Activated CD4-positive, alpha-beta memory T cell treated with anti-CD3 and anti-CD28 coated beads for 36 hours (primary cell): ENCODE measurements at places on chromosomes 12 and 14. TPM values are rescaled to one million over a fixed set of nuclear protein-coding genes. Genes with fewer than 3 reads are reported as not detected.
A peak's percentile ranks its signal among the peaks of the same experiment; 100 is the strongest.

DNA sequence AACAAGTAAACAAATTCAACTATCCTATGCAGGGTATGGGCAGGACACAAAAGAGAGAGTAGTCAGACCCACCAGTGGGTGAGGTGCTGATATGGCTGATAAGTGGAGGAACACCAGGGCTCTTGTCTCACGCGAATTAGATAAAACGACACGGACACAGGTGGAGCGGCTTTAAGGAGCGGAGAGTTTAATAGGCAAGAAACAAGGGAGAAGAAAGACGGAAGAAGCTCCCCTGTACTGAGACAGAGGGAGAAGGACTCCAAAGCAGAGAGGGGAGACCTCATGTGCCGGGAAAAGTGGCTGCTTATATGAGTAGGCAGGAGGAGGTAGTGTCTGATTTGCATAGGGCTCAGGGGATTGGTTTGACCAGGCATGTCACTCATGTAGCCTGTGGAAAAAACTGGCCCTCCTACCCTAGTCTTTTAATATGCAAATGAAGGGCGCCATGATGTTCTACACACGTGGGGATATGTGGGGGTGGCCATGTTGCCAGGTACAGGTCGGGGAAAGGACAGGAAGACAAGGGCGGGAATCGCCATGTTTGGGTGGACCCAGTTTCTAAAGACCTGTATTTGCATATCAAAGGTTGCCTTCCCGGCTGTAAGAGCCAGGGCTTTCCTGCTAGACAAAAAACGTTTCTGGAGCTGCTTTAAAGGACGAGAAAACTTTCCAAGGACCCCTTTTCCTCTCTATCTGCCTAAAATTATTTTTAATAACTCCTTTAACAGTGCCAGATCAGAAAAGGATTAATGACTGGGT is 28.8 kb downstream of the RPGRIP1 start:
- no peaks in the 10 kb centered on the region for H3K27me3 ChIP-seq
- no peaks in the 10 kb centered on the region for H3K36me3 ChIP-seq
- H3K4me3 ChIP-seq: peak overlapping the region; percentile 70
- H3K4me1 ChIP-seq: peaks cover 18% of the 10 kb centered on the region
- DNase-seq: peak; percentile 91

CLEC4A gene
- 1.2 TPM for total RNA-seq

- H3K36me3 ChIP-seq: no peaks in the 10 kb centered on the region
- H3K4me1 ChIP-seq: no peaks in the 10 kb centered on the region
- H3K27me3 ChIP-seq: peaks cover 4% of the 10 kb centered on the region
- no peak for DNase-seq
- H3K4me3 ChIP-seq: no peak overlapping the region
- H3K27ac ChIP-seq: no peak overlapping the region
These were observed 26.1 kb downstream of the SERPINA3 start for GRCh38 chr14:94638339-94638738.

DNA sequence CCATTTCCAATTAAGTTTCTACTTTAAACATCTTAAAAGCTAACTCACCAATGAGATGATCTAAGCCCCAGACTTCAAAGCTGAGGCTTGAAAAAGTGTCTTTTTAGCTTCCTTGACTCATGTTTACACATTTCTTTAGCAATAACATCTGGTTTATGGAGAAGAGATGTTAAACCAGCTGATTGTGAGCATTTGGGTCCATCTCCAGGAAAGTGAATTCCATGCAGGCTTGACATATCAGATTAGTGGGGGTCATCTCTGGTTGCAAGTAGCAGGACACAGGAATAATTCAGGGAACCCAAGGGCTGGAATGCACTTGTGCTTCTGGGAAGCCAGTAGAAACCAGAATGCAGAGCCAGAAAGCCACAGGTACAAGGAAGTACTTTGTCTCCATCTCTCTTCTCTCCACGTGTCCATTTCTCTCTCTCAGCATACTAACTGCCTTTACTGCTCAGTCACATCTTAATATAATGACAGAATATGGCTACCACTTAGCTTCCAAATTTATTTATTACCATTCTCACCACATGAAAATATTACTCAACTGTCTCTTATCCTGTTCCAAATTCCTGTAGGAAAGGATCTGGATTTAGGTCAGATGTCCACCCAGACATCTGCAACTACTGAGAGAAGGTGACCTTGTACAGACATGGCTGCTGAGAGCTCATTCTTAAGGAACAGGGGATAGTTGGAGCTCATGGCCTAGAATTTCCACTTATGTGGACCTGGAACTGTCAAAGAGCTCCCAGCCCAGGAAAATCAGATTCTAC is 104.4 kb downstream of the SCN8A start:
- no peaks in the 10 kb centered on the region for H3K36me3 ChIP-seq
- H3K4me3 ChIP-seq: no peak overlapping the region
- no peak for DNase-seq
- H3K4me1 ChIP-seq: no peaks in the 10 kb centered on the region
- no peak overlapping the region for H3K27ac ChIP-seq

TEX22 gene
- total RNA-seq: 0.83 TPM
